ENCODE measurements at places on chromosomes 16 and 17.

GRCh38 chr17:79109584-79109983, 35.0 kb downstream of the ENGASE start:
- DNase-seq: no peak

GRCh38 chr17:68423251-68423650, 34.0 kb downstream of the WIPI1 start:
- DNase-seq: no peak

DNA sequence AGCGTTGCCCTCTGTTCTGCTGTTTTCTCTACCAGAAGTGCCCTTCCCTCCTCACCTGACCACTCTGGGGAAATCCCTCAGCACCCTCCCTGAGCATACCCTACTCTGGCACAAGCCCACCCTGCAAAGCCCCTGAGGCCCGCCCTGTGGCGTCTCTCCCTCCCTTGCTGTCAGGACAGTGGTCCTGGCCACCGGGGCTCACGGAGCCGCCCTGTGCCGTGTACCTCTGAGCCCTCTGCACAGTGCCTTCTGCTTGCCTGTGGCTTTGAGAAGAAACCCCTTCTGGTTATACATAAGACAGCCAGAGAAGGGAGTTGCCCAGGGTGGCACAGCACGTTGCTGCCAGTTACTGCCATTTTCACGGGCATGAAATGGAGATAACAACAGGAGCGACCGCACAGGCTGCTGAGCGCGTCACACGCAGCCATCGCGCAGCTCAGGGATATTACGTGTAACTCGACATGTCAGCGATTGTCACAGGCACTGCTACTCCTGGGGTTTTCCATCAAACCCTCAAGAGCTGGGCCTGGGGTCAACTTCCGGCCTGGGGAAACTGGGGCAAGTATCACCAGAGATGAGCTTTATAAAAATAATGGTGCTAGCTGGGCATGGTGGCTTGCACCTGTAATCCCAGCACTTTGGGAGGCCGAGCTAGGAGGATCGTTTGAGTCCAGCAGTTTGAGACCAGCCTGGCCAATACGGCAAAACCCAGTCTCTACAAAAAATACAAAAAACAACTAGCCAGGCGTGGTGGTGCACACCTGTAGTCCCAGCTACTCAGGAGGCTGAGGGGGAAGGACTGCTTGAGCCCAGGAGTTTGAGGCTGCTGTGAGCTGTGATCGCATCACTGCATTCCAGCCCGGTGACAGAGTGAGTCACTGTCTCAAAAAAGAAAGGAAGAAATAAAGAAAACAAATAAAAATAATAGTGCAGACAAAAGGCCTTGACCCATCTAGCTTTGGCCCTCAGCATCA, 14.8 kb downstream of the SCGB1C2 start:
- DNase-seq: no peak

- no peak for DNase-seq
These were observed 2.8 kb downstream of the FBXL19 start for GRCh38 chr16:30925995-30926811.

- no peak for DNase-seq
These were observed 4.4 kb downstream of the SNX20 start for GRCh38 chr16:50676684-50677225.

- DNase-seq: no peak
These were observed 985.7 kb downstream of the CDH8 start for GRCh38 chr16:61050547-61050946.

GRCh38 chr16:15775663-15776304, 81.0 kb downstream of the MYH11 start:
- no peak for DNase-seq

- no peak for DNase-seq
These were observed 15.8 kb upstream of the BRIP1 start for GRCh38 chr17:61878984-61879612.

- no peak for DNase-seq
These were observed 26.4 kb upstream of the TMEM220 start for GRCh38 chr17:10756185-10756584.

DNA sequence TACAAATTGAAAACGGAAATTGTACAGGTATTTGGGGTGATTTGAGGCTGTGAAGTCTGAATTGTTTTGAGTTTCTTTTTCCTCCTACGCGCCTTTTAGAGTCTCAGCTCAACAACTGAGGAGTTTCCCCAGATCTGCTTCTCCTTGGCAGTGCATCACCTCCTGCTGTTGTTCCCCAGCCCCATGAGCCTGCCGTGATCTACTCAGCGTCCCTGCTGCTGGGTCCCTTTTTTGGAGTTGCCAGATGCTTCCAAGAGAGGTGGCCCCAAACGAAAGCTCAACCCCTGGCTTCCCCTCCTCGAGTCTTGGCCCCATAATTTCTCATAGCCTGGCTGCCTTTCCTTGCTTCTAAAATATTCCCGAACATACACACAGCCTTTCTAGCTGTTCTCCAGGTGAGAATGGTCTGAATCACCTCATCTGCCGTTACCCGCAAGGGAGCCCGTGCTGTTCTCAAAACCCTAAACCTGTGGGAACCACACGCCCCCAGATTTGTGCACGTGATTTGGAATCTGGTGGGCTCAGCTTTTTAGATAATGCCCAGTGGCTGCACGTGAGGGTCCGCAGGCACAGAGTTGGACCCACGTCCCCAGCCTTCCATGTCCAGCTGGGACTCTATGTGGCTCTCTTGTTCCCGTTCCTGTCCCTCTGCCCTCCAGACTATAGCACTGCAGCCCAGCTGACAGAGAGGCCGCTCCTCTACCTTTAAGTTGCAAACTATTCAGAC, 179.1 kb upstream of the CHMP6 start:
- DNase-seq: no peak

DNA sequence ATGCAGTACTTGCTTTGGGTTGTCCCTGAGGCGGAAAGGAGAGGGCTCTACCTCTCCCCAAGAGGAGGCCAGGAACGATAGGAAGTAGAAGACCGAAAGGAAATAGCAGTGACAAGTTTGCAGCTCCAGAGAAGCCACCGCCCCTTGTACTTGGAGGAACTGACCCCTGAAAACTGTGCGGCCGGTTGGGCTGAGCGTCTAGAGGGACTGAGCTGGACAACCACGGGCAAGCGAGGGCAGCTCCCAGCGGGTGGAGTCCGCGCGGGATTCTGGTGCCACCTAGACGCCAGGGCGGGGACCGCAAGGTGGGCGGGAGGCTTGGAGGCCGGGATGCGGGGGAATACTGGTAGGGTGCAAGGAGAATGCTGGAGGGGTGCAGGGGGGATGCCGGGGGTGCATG, 1.3 kb upstream of the SLC6A4 start:
- no peak for DNase-seq

- peak; percentile 68 for DNase-seq
These were observed 587 bp upstream of the CDK5R1 start for GRCh38 chr17:32486111-32486700.

- DNase-seq: no peak
These were observed 55.1 kb downstream of the ATP2C2 start for GRCh38 chr16:84423416-84423837.

GRCh38 chr17:3474212-3474611, 1.6 kb upstream of the ASPA start:
- DNase-seq: no peak

GRCh38 chr16:23069844-23070243, 79.4 kb downstream of the USP31 start:
- DNase-seq: no peak

DNA sequence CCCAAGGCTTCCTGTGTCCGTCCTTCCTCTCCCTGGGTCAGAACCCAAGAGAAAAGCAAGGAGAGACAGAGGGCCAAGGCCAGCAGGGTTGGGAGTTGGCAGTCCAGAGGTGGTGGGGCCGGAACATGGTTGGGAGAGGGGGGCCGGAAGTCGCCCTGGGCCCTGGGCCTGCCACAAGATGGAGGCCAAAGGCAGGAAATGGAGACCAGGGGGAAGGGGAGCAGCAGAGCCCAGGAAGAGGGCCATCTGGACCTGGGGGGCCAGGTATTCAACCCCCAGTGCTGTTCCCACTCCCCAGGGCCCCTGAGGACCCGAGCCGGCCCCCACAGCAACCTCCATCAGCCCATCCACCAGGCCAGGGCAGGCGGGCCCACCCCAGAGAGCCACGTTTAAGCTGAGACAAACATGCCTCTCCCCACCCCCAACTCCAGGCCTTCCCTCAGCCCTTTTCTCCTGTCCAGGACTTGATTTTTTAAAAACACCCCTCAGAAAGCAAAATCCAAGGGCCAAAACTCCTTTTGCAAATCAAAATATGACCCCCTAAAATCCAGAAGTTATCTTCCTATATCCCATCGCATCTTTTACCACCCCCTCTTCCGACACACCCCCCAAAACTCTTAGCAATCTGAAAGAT, 4.4 kb upstream of the BCL6B start:
- no peak for DNase-seq

DNA sequence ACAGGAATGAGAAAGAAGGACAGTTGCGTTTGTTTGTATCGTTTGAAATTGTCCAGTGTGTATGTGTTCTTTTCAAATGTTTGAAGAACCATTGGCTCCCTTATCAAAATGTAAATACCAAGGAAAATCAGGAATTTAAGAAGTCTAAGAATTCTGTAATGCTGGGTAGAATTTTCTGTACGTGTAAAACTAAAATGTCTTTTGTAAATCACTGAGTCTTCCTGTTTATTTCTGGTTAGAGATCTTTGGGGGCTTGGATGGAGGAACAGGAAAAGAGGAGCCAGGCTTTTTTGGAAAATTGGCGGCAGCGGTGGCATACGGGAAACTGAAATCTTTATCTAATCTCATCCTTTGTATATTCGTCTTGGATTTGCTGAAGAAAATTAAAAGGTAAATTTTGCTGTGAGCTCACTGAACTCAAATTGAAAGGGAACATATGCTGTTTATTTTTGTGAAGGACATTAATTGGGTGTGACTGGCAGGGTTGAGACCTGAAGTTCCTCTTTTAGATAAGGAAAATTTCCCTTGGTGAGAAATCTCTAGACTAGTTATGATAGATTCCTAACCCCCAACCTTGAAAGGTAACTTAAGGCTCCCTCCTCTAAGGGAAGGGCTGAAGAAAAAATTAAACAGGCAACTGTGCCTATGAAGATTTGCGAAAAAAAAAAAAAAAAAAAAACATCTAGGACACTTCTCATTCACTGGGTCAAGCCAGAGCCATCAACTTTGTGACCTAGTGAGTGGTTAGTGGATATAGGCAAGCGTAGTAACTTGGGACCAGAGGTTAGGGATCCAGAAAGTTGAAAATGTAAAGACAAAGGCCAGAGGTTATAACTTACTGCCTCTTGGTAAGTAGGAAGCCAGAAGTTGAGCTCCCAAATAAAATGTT, 10.8 kb downstream of the TAT start:
- no peak for DNase-seq

DNA sequence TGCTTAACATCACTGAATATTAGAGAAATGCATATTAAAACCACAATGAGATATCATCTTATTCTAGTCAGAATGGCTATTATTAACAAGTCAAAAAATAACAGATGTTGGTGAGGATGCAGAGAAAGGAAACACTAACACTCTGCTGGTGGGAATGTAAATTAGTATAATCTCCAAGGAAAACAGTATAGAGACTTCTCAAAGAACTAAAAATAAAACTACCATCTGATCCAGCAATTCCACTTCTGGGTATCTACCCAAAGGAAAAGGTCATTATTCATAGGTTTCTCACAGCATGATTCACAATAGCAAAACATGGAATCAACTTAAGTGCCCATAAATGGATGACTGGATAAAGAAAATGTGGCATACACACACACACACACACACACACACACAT, 166.4 kb downstream of the CEP112 start:
- no peak for DNase-seq

DNA sequence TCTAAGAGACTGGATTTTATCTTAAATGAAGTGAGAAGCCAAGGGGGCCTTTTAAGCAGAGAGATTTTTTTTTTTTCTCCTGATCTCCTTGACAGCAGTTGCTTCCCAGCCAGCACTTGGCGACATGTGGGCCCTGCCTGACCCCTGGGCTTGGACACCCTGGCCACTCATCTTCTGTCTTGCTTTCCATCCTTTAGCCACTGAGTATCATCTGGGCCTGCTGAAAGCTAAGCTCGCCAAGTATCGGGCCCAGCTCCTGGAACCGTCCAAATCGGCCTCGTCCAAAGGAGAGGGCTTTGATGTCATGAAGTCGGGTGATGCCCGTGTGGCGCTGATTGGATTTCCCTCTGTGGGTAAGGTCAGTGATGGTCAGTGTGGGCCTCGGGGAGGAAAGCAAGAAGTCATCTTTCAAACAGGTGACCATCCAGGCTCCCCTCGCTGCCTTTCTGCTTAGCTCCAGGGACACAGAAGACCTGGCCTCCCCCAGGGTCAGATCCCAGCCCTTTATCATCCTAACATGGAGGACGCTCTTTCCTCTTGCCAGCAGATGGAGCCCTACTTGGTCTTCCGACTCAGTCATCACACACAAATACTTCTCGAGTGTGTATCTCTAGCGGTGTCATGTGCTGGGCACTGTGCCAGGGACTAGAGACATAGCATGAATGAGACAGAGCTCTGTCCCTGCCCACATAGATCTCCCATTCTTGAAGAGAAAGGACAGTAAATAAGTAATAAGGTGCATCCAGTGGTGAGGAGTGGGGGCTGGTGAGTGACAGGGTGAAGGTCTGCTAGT, 6.1 kb downstream of the DRG2 start:
- no peak for DNase-seq

DNA sequence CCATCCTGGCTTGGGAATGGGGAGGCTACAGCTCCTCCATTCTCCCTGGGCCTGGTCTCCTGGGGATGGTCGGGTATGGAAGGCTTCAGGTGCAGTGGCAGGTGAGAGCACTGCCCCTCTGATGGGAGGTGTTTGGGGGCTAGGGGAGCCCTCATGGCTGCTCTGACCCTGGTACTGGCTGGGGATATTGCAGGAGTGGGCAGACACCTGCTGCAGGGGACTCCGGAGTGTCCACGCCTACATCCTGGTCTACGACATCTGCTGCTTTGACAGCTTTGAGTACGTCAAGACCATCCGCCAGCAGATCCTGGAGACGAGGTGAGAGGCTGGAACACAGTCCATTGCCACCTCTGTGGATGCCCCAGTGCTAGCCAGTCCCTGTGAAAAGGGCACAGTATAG, 8.8 kb downstream of the RASL10B start:
- no peak for DNase-seq

DNA sequence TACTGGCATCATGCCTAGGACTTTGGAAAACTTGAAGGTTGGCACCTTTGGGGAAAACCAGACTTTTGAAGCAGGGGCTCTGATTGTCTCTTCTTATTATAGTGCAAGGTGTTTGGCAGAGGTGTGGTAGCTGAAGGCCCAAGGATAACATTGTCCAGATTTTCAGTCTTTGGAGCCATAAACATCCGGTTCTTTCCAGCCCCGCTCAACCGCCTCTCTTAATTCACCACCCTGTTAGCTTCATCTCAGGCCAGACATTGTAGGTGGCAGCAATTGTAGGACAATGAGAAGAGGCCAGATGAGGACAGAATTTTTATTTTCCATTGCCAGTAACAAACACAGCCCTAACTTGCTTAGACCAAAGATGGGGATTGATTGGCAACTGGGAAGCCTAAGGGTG, 649.8 kb downstream of the MAF start:
- DNase-seq: no peak

DNA sequence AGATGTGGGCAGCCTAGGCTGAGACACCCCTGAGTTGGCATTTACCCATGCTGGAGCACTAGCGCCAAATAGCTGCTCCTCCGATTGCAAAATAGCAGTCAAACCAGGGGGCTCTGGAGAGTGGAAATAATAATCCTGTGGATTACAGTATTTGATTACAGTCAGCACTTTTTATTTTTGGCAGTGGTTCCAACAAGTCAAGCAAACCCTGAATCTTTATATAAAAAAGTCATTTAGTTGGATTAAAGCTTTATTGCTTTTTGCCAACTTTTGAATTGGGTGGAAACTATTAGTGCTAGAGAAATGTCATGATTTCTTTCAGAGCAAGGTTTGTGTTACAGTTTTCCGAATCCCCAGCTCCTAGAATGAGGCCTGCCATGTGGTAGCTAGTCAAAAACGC, 99.3 kb upstream of the FAM20A start:
- no peak for DNase-seq

- no peak for DNase-seq
These were observed 2.4 kb downstream of the PDIA2 start for GRCh38 chr16:285146-286055.

All from activated CD8-positive, alpha-beta memory T cell treated with anti-CD3 and anti-CD28 coated beads, Interleukin-2, amount 50 U/mL, for 4 hours (primary cell).